Heart left ventricle (tissue), 16 donors: ENCODE measurements at places on chromosomes 13 and 19. TPM values are rescaled to one million over a fixed set of nuclear protein-coding genes. Genes with fewer than 3 reads are reported as not detected.

GRCh38 chr13:77697217-77698103 lies at the start of gene SLAIN1:
TSS of gene SLAIN1 (plus strand) at chr13:77697687. CDS start at chr13:77697914, 227 bp downstream.
- H3K27ac ChIP-seq, result no peak within 1 kb of the TSS
- H3K4me3 ChIP-seq, result peak within 1 kb of the TSS; percentile 67
- no peaks in the 10 kb centered on the region for H3K36me3 ChIP-seq

DNA sequence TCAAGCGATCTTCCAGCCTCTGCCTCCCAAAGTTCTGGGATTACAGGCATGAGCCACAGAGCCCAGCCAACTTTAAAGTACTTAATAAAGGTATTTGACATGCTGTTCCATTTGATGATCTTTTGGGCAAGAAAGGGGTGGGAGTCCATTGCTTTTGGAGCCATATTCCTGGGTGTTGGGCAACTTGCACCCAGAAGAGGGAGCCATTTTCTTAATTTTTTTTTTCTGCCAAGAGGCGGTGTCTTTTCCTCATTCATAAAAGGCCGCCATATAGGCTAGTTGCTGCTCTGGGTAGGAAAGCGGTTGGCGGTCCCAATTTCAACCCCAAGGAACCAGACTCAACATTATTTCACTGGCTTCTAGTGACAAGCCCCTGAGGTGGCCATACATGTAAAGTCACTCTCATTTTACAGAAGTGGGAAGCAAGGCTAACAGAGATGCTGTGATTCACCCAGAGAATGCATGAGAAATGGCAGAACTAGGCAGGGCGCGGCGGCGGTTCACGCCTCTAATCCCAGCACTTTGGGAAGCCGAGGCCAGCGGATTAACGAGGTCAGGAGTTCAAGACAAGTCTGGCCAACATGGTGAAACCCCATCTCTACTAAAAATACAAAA lies 139.6 kb downstream of the CACNA1A start:
- H3K27me3 ChIP-seq, result no peaks in the 10 kb centered on the region
- DNase-seq, result no peak
- no peak overlapping the region for H3K27ac ChIP-seq
- no peaks in the 10 kb centered on the region for H3K36me3 ChIP-seq
- no peaks in the 10 kb centered on the region for H3K4me1 ChIP-seq
- no peak overlapping the region for H3K4me3 ChIP-seq

DNA sequence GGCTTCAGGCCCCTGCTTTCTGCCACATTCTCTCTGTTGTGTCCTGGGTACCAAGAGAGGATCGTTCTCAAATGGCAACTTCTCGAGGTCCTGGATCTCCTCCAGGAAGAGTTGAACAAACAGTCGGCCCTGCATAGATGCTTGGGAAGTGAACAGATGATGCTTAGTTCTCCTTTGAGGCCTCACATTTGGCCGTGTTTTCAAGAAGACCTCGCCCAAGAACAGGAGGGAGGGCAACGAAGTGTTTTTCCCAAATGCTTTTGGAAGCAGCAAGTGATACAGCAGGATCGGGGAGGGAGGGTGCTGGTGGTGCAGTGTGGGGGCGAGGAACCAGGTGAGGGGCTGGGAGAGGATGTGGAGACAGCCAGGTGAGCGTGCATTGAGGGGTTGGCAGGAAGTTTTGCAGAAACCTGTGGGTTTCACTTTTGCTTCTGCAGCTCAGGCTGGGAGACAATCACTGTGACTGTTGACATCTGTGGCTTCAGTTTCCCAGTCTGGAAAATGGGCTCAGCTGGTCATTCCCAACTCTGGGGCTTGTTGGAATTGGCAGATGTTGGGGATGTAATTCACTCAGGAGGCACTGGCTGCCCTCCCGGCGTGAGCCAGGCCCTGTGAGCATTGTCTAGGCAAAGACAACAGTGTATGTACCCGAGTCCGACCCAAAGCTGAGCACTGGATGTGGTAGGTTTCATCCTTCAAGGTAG lies 21.6 kb downstream of the MAST3 start:
- H3K27ac ChIP-seq, result no peak overlapping the region
- H3K27me3 ChIP-seq, result no peaks in the 10 kb centered on the region
- H3K4me3 ChIP-seq, result peak overlapping the region; percentile 70
- peaks cover 8% of the 10 kb centered on the region for H3K36me3 ChIP-seq
- H3K4me1 ChIP-seq, result peaks cover 27% of the 10 kb centered on the region

The GJB2 gene
- 0.14 TPM for total RNA-seq

GRCh38 chr19:40693150-40693788 lies 2.8 kb upstream of the NUMBL start:
- no peak for DNase-seq
- no peaks in the 10 kb centered on the region for H3K27me3 ChIP-seq
- no peak overlapping the region for H3K27ac ChIP-seq
- H3K4me1 ChIP-seq, result peaks cover 21% of the 10 kb centered on the region

The ZNF816 gene
- total RNA-seq, result 5.1 TPM

The NOVA2 gene
- total RNA-seq, result 7.7 TPM

DNA sequence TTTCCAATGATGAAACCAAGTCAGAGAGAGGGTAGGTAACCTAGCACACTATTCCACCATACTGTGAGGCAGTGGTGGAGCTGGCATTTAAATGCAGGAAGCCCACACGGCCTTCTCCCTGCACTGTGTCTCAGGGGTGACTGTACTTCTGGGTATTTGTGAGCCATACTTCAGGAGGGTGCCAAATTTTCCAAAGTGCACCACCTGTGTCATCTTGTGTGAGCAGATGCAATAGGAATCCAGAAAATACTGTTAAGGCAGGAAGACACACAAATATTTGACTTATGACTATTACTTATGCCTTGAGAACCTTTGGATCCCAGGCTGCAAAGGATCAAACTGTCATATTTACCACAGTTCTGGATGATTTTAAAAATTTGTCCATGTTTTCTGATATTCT lies 17.3 kb downstream of the ZNF229 start:
- no peaks in the 10 kb centered on the region for H3K27me3 ChIP-seq
- no peaks in the 10 kb centered on the region for H3K4me1 ChIP-seq
- H3K27ac ChIP-seq, result no peak overlapping the region
- DNase-seq, result no peak

The CDC16 gene
- 20.0 TPM for total RNA-seq

- H3K27me3 ChIP-seq, result no peaks in the 10 kb centered on the region
- no peak overlapping the region for H3K4me3 ChIP-seq
- H3K4me1 ChIP-seq, result no peaks in the 10 kb centered on the region
- no peak for DNase-seq
- H3K36me3 ChIP-seq, result no peaks in the 10 kb centered on the region
- H3K27ac ChIP-seq, result no peak overlapping the region
Measured at GRCh38 chr13:111022241-111022640, 92.9 kb upstream of the ARHGEF7 start.

GRCh38 chr19:57830071-57830602 lies at the start of gene ZNF587B:
TSS of gene ZNF587B (plus strand) at chr19:57830299. CDS start at chr19:57830529, 230 bp downstream.
- H3K27me3 ChIP-seq, result no peaks in the 10 kb centered on the region
- H3K27ac ChIP-seq, result peak within 1 kb of the TSS; percentile 78
- H3K4me3 ChIP-seq, result peak within 1 kb of the TSS; percentile 13
- H3K4me1 ChIP-seq, result no peaks in the 10 kb centered on the region
- no peaks in the 10 kb centered on the region for H3K36me3 ChIP-seq
- peak; percentile 75 for DNase-seq

DNA sequence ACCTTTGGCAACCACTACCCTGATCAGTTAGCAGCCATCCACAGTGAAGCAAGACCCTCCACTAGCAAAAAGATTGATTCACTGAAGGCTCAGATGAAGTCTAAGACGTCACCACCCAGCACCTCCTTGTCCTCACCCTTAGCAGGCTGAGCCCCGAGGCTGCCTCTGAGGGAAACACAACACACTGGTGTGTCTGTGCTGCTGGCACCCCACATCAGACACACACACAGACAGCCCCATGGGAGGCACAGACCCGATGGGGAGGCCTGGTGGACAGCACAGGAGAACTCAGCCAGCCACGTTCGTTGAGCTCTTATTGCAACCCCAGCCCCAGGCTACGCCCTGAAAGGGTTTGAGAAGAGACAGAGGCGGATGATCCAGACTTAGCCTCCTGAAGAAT lies 94.7 kb downstream of the ZDHHC20 start:
- no peak for DNase-seq
- H3K36me3 ChIP-seq, result no peaks in the 10 kb centered on the region
- no peak overlapping the region for H3K27ac ChIP-seq
- no peaks in the 10 kb centered on the region for H3K4me1 ChIP-seq
- H3K4me3 ChIP-seq, result no peak overlapping the region

The CASP14 gene
- not detected for total RNA-seq

DNA sequence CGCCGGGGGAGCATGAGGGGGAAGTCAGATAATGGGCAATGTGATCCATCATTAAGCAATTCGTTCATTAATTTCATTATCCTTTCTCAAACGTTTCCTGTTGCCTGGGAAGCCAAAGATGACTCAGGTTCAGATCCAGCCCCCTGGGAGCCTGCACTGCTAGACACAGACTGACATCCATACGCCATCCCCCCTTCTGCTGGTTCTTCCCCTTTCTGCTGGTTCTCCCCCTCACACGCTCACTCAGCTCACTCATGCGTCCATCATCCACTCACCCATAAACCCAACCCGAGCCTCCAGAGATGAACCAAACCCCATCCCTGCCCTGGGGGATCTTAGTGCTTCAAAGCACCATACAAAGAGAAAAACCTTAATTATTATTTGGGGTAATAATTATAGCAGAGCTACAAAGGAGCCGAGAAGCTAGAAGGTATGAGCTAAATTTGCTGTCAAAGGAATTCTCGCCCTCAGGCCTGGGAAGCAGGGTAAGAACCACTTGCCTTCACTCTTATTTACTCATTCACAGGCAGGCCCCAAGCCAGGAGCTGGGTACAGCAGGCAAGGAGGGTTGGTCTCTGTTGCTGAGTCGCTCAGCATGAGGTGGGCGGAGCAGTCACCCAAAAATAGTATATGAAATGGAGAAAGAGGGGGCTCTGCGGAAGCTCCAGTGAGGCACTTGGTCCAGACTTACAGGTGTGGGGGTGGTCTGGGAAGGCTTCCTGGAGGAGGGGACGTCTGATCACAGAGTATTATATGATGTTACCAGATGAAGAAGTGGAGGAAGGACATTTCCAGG lies 7.0 kb upstream of the ZNF444 start:
- DNase-seq, result no peak
- H3K4me1 ChIP-seq, result peaks cover 9% of the 10 kb centered on the region
- H3K4me3 ChIP-seq, result no peak overlapping the region
- no peaks in the 10 kb centered on the region for H3K27me3 ChIP-seq
- no peaks in the 10 kb centered on the region for H3K36me3 ChIP-seq

The CYSLTR2 gene
- total RNA-seq, result 3.8 TPM

The HIF3A gene
- 85.4 TPM for total RNA-seq

DNA sequence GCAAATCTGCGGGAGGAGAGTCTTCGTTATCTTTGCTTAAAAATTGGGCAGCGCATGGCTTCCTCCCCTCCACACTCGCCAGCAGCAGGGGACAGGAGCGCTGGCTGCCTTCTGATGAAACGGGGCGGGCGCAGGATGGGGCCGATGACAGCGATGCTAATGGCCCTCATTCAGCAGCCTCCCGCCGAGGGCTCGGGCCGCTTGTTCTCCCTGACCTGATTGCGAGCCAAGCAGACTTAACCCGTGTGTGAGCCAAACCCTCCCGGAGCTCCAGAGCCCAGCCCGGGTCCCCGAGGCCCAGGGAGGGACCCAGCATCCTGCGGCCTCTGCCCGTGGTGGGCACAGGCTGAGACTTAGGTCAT lies 90.3 kb downstream of the KDM4B start:
- peaks cover 34% of the 10 kb centered on the region for H3K36me3 ChIP-seq
- peaks cover 10% of the 10 kb centered on the region for H3K4me1 ChIP-seq
- no peak overlapping the region for H3K27ac ChIP-seq
- no peak for DNase-seq
- H3K4me3 ChIP-seq, result no peak overlapping the region

- peak; percentile 72 for DNase-seq
- H3K27ac ChIP-seq, result no peak within 1 kb of the TSS
- no peaks in the 10 kb centered on the region for H3K27me3 ChIP-seq
- peaks cover 47% of the 10 kb centered on the region for H3K4me1 ChIP-seq
Measured at GRCh38 chr19:45076029-45076850, at the start of gene ZNF296. TSS of gene ZNF296 (minus strand) at chr19:45076478. CDS start at chr19:45076373, 105 bp downstream.

The ZNF154 gene
- total RNA-seq, result 5.3 TPM

The TEX30 gene
- total RNA-seq, result 12.6 TPM

DNA sequence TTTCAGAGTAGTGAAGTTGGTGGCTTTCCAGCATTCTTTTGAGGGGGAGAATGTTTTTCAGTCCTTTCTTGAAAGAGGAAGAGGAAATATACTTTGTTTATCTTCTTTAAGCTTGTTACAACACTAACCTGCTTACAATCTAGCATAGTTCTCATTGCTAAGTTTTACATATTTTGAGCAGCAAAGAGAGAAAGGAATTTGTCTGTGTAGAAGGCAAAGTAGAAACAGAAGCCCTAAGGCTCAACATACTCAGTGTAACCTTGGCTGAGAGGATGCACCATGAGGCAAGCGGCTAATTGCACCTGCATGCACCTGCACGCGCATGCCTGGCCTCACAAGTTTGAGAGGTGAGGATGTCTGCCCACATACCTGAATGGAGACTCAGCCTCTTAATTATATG lies 2.2 kb downstream of the FRY start:
- H3K4me1 ChIP-seq, result peaks cover 4% of the 10 kb centered on the region
- no peak overlapping the region for H3K27ac ChIP-seq
- DNase-seq, result no peak
- H3K36me3 ChIP-seq, result no peaks in the 10 kb centered on the region
- H3K27me3 ChIP-seq, result no peaks in the 10 kb centered on the region

The SRRM5 gene
- total RNA-seq, result 0.16 TPM

The CYP2F1 gene
- total RNA-seq, result not detected

GRCh38 chr13:85995788-85996418 lies 196.7 kb upstream of the SLITRK6 start:
- H3K4me1 ChIP-seq, result no peaks in the 10 kb centered on the region
- no peaks in the 10 kb centered on the region for H3K36me3 ChIP-seq
- no peaks in the 10 kb centered on the region for H3K27me3 ChIP-seq
- no peak overlapping the region for H3K4me3 ChIP-seq
- no peak for DNase-seq

The RLN3 gene
- total RNA-seq, result not detected

DNA sequence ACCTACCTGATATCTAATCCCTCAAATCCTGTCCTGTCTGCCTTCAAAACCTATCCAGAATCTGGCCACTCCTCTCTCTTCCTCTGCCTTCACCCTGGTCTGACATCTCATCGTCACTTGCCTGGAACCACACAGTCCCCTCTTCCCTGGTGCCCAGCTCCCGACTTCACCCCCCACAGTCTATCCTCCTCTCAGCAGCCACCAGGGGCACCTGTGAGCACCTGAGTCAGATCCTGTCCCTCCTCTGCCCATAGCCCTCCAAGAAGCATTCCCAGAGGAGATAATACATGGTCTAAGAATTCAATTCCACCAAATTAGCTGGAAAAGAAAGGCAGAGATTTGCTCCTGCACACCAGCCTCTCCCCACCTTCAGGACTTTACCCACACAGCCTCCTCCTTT lies 48.9 kb downstream of the ZNRF4 start:
- H3K27ac ChIP-seq, result no peak overlapping the region
- no peaks in the 10 kb centered on the region for H3K36me3 ChIP-seq
- no peaks in the 10 kb centered on the region for H3K27me3 ChIP-seq
- H3K4me1 ChIP-seq, result no peaks in the 10 kb centered on the region
- no peak overlapping the region for H3K4me3 ChIP-seq
- no peak for DNase-seq

DNA sequence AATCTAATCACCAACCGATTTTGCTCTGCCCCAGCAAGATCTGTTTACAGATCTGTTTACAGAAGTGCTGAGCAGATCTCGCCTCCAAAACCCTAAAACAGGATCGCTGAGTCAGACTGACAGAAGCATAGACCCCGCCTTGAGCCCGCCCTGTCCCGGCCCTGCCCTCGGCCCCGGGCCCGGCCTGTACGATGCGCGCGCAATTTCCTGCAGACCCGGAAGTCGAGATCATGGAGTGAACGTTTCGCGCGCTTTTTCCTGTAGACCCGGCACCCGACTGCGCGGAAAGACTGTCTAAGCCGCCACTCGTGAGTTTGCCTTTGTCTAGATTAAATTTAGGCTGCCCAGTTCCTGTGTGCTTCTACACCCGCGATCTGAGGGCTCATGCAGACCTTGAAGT lies at the start of gene ZNF534:
Gene ZNF534, plus strand, starts transcription at position 212 of the 400 bp plus-strand sequence. CDS start 2,327 bp downstream, outside the sequence.
- H3K36me3 ChIP-seq, result no peaks in the 10 kb centered on the region
- no peak within 1 kb of the TSS for H3K27ac ChIP-seq
- H3K27me3 ChIP-seq, result no peaks in the 10 kb centered on the region
- no peak within 1 kb of the TSS for H3K4me3 ChIP-seq
